ENCODE measurements at places on chromosomes 3 and 15. TPM values are rescaled to one million over a fixed set of nuclear protein-coding genes. Genes with fewer than 3 reads are reported as not detected.

- DNase-seq = no peak
- no peaks in the 10 kb centered on the region for H3K36me3 ChIP-seq
- no peak overlapping the region for H3K4me3 ChIP-seq
- H3K27ac ChIP-seq = no peak overlapping the region
Observed at GRCh38 chr3:103158183-103158582, 723.4 kb downstream of the ZPLD1 start.

DNA sequence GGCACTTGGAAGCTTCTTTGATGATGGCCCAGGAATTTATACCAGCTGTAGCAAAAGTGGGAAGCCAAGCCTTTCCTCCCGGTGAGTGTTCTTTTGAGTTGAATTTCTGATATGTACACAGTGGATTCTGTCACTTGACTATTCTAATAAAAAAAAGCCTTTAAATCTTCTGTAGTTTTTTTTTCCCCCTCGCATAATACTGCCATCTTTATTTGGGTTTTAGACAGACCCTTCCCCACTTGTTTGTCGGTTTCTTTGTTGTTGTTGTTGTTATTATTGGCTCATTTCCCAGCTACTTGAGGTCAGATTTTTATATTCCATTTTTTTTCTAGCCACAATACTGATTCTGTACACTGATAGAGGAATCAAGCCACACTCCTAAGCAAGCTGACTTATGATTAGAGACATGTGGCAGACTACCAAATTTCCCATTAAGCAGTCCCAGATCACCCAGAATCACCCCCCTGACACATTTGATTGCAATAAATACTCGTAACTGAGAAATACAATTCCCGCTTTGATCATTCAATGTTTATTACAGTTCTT lies 122.4 kb upstream of the IL12A start:
- H3K27me3 ChIP-seq = peaks cover 14% of the 10 kb centered on the region
- DNase-seq = no peak
- no peak overlapping the region for H3K4me3 ChIP-seq

GRCh38 chr3:53243165-53243564 lies 12.7 kb downstream of the TKT start:
- DNase-seq = no peak
- no peak overlapping the region for H3K4me3 ChIP-seq
- peaks cover 16% of the 10 kb centered on the region for H3K36me3 ChIP-seq
- H3K27me3 ChIP-seq = no peaks in the 10 kb centered on the region

- DNase-seq = no peak
- H3K27ac ChIP-seq = no peak overlapping the region
- no peaks in the 10 kb centered on the region for H3K27me3 ChIP-seq
- no peaks in the 10 kb centered on the region for H3K4me1 ChIP-seq
- H3K36me3 ChIP-seq = no peaks in the 10 kb centered on the region
Observed at GRCh38 chr3:117074826-117075225, 365.2 kb downstream of the TUSC7 start.

DNA sequence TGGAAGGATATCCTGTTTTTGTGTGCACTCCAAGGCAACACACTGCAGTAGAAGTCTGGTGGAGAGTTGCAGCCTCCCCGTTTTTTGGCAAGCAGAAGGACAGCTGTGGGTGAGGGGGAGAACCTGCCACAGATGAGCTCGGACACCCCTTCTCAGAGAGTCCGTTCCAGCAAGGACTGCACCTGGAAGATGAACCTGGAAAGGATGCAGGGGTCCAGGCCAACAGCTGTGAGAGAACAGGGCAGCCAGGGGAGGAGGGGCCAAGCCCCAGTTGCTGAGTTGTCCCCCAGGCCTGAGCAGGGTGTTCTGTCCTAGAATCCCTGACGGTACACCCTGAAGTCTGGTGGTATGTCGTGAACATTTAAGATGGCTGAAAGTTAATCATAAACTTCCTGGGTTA lies 30.2 kb downstream of the ZXDC start:
- no peak overlapping the region for H3K27ac ChIP-seq
- no peaks in the 10 kb centered on the region for H3K36me3 ChIP-seq
- no peaks in the 10 kb centered on the region for H3K4me1 ChIP-seq

- no peak for DNase-seq
- no peak overlapping the region for H3K27ac ChIP-seq
- H3K4me1 ChIP-seq = peaks cover 4% of the 10 kb centered on the region
- H3K27me3 ChIP-seq = peaks cover 8% of the 10 kb centered on the region
- H3K4me3 ChIP-seq = no peak overlapping the region
- peaks cover 1% of the 10 kb centered on the region for H3K36me3 ChIP-seq
Observed at GRCh38 chr15:81254916-81255290, 58.2 kb downstream of the IL16 start.

DNA sequence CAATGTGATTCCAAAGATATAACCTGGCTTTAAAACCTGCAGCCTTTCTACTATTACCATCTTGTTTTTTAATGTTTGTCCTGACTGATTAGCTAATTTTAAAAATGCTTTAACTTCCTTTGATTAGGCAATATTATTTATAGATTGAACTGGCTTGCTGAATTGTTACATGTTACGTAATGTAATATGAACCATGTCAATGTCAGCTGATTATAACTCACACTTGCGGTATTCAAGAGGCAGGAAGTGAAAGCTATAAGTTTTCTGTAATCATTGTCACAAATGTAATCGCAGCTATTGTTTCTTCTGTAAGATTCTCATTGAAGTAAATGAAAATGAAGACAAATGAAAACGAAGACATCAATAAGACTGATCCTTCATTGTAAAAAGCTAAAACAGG lies 146.8 kb downstream of the ROBO2 start:
- no peak for DNase-seq
- no peaks in the 10 kb centered on the region for H3K4me1 ChIP-seq
- no peak overlapping the region for H3K27ac ChIP-seq
- H3K36me3 ChIP-seq = no peaks in the 10 kb centered on the region

- peaks cover 4% of the 10 kb centered on the region for H3K27me3 ChIP-seq
- DNase-seq = peak; percentile 70
- H3K36me3 ChIP-seq = no peaks in the 10 kb centered on the region
- H3K27ac ChIP-seq = no peak overlapping the region
Observed at GRCh38 chr15:77907824-77908751, 169.4 kb downstream of the TBC1D2B start.

DNA sequence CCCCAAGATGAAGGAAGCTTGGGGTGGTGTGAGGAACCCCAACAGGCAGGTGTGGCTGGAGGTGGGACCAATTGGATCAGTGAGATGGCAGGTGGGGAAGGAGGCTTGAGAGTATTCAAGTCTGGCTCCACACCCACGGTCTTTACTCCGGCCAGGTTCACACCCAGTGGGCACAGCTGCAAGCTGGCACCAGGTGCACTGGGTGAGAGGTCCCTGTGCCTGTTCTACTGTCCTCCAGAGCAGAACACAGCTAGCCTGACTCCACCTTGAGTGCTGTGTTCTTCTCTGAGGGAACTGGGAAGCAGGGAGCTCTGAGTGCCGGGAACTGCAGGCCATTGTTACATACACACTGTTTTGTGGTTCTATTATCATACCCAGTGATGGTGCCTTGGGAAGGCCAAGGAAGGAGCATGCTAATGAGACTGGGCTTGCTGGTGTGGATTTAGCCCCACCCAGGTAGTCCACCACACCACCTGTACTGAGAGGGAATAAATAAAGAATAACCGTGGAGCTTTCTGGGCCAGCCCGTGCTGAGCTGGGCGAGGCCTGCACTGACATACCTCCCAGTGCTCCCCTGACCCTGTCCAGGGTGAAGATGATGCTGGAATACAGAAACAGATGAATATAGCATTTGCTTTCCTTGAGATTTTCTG lies 93.4 kb downstream of the ABHD5 start:
- no peak overlapping the region for H3K27ac ChIP-seq
- no peaks in the 10 kb centered on the region for H3K4me1 ChIP-seq
- H3K27me3 ChIP-seq = no peaks in the 10 kb centered on the region
- no peak overlapping the region for H3K4me3 ChIP-seq
- H3K36me3 ChIP-seq = no peaks in the 10 kb centered on the region
- no peak for DNase-seq

COL6A6 gene
- not detected for total RNA-seq

DNA sequence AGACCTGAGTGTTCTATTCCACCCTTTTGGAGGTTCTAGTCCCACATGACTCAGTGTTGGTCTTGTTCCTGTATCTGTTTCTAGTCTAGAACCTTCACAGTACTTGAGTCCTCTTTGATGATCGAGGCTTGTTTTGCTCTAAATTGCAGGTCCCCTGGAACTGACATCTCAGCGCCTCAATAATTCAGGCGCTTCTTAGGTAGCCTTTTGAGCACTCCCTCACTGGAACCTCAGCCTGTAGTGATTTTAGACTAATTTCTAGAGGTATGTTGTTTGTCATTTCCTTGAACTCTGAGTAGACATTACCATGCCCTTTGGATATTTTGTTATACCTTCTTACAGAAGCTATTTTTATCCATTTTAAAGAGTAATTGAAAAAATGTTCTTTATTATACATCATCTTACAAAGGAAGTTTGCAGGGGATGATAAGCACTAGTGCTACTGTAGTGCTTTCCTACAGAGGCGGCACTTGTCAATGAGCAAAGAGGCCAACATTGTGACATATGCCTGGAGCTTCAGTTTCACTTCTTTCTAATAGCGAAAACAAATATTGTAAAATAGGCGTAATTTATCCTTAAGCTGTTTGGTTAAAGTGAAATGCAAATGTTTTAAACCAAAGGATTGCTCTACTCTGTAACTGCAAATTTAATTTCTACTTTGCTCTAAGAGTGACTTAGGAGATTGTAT lies 75.7 kb downstream of the EFL1 start:
- H3K27ac ChIP-seq = no peak overlapping the region
- DNase-seq = no peak
- peaks cover 4% of the 10 kb centered on the region for H3K36me3 ChIP-seq
- no peak overlapping the region for H3K4me3 ChIP-seq

- no peaks in the 10 kb centered on the region for H3K4me1 ChIP-seq
- no peak overlapping the region for H3K27ac ChIP-seq
- H3K36me3 ChIP-seq = no peaks in the 10 kb centered on the region
- H3K27me3 ChIP-seq = peaks cover 45% of the 10 kb centered on the region
- DNase-seq = no peak
Observed at GRCh38 chr15:79136434-79137046, 46.0 kb upstream of the RASGRF1 start.

DUOX1 gene
- total RNA-seq = not detected

GRCh38 chr15:58110999-58111717 lies 27.0 kb upstream of the AQP9 start:
- H3K27me3 ChIP-seq = peaks cover 22% of the 10 kb centered on the region
- DNase-seq = no peak
- H3K4me1 ChIP-seq = no peaks in the 10 kb centered on the region
- no peak overlapping the region for H3K27ac ChIP-seq
- no peaks in the 10 kb centered on the region for H3K36me3 ChIP-seq
- no peak overlapping the region for H3K4me3 ChIP-seq

DNA sequence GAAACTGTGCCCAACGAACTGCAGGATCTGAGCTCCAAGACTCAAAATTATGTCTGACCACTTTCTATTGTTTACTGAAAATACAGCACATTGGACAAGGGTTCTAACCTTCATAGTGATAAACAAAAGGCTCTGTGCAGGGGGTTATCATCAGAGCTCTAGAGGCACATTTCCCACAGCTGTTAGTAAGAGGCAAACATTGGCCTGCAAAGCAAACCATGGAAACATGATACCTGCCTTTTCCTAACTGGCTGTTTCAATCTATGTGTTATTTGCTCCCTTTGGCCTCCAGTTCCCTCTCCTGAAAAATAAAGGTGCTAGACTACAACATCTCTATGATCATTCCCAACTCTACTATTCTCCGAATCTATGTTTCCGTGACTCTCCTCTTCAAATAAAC lies 159.7 kb upstream of the ARHGEF26 start:
- H3K36me3 ChIP-seq = no peaks in the 10 kb centered on the region
- no peaks in the 10 kb centered on the region for H3K4me1 ChIP-seq
- H3K27me3 ChIP-seq = peaks cover 8% of the 10 kb centered on the region
- no peak overlapping the region for H3K27ac ChIP-seq
